ENCODE measurements at places on chromosomes 7 and 10.
A peak's percentile ranks its signal among the peaks of the same experiment; 100 is the strongest.

DNA sequence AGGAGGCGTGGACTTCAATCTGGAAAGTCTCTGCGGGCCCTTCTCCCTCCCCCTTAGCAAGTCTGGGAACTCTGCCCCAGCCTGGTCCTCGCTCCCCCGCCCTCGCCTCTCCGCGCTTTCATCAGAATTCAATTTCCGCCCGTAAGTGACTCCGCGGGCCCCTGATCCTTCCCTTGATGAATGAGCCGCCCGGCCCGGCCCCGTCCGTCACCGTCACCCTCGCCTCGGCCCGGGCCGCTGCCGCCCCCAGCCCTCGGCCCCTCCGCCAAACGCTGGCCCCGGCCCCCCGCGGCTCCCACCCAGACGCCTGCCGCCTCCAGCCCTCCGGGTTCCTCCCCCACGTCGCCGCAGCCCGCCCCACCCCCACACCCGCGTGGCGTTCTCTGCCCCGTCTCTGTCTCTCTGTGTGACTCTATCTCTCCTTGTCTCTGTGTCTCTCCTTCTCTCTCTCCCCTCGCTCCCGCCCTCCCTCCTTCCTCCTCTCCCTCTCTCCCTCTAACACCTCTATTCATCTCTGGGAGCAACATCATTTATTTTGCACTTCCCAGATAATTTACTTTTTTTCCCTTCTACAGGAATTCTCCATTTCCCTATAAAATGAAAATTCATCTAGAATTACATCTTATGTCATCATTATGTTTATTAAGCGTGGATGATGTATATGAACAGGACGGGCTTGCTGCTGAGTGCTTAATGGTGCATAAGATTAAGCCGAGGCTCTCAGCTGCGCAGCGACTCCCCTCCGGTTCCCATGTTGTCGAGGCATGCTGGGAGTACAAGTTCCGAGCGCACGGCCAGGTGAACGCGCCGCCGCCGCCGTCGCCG lies 91.2 kb upstream of the PAX2 start:
- no peak for DNase-seq

DNA sequence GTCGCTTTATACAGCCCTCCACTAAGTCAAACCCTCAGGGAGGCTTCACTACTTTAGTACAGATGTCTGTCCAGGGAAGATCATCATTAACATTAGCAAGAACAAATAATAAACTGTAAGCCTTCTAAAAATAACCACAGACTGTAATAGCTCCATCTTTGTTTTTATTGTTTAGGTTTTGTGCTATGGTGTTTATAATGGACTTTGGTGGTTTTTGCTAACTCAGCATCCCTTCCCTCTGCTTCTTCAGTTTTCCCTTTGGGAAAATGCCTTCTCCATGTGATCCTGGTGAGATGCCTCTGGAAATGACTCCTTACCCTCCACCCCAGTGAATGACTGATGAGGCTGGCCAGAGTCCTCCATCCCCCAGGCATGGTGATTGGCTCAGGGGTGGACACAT lies 131.3 kb downstream of the ICA1 start:
- no peak for DNase-seq

- DNase-seq: no peak
These were observed 393.6 kb upstream of the GALNT17 start for GRCh38 chr7:70738151-70738885.

GRCh38 chr10:86820509-86820908 lies 64.1 kb downstream of the BMPR1A start:
- no peak for DNase-seq

GRCh38 chr10:117734731-117735405 lies 192.3 kb downstream of the EMX2 start:
- no peak for DNase-seq

GRCh38 chr7:110386913-110387312 lies 704.0 kb upstream of the LRRN3 start:
- DNase-seq: no peak

GRCh38 chr7:151317936-151318335 lies 23.7 kb upstream of the NUB1 start:
- no peak for DNase-seq

GRCh38 chr7:151275813-151276577 lies 27.5 kb upstream of the SMARCD3 start:
- no peak for DNase-seq

DNA sequence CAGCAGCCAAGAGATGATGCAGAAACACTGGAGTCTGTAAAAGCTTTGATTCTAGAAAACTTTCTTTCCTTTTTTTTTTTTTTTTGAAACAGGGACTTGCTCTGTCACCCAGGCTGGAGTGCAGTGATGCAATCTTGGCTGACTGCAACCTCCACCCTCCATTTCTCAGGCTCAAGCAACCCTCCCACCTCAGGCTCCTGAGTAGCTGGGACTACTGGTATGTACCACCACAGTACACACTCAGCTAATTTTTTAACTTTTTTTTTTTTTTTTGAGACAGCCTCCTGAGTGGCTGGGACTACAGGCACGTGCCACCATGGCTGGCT lies 17.0 kb upstream of the BAG3 start:
- no peak for DNase-seq

- DNase-seq: peak; percentile 57
These were observed 65.3 kb downstream of the PDIA4 start for GRCh38 chr7:148962823-148963582.

DNA sequence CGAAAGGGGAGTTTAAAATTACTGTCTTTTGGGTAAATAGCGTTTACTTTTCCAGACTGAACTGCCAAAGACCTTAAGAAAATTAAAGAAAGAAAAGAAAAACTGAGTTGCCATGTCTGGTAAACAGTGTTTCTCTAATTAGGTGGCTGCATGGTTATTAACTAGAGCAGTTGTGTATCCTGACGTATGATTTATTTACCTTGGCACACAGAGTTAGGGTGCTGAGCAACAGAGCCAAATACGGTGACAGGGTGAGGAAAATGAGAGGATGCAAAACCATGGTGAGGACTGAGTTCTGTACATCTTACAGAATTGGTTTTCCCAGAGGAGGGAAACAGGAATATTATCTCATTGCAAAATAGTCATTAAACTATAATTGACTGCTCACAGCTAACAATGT lies 546.4 kb upstream of the FZD8 start:
- DNase-seq: no peak

DNA sequence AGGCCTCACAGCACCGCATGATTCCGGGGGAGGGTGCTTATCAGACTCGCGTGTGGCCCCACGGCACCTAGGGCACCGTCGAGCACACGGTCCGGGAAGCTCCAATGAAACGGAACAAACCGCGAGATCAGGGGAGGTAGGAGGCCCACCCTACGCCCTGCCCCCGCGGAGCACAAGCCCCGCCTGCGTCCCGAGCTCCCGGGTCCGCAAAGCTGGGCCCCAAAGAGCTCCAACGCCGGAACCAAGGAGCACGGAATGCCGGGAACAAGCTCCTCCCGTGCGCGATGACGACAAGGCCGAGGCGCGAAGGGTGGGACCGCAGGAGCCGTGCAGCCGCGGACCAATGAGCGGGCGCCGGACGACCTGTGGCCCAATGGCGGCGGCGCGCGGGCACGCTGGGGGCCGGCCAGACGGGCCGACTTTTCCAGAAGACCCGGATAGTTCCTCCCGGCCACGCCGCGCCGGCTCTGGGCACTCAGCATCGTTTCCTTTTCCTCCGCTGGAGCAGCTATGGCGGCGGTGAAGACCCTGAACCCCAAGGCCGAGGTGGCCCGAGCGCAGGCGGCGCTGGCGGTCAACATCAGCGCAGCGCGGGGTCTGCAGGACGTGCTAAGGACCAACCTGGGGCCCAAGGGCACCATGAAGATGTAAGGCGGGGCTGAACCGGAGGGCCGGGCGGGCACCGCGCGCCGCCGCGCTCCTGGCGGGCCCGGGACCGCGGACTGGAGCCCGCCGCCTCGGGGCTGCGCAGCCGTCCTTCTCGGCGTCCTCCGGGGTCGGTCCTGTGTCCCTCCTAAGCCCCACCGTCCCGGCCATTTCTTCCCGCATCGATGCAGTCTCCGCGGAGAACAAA lies at the start of the genes CCT6A and PSPH:
Gene CCT6A, plus strand, starts transcription at position 427 of the 853 bp plus-strand sequence. Its CDS starts 84 bp downstream, at position 511.
Gene PSPH, minus strand, starts transcription at position 106 of the 853 bp plus-strand sequence. CDS start 30,232 bp downstream, outside the sequence.
- DNase-seq: peak; percentile 83

DNA sequence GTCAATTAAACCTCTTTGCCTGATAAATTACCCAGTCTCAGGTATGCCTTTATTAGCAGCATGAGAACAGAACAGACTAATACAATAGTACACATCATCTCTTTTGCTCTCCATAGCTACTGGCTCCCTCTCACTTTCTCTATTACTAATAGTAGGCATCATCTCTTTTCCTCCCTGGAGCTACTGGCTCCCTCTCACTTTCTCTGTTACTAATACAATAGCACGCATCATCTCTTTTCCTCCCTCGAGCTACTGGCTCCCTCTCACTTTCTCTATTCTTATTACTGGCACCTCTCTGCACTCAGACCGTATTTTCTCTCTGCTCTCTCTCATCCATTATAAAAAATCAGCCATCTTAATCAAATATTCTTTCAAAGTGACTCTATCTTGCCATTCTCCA lies 37.1 kb downstream of the SLC25A13 start:
- DNase-seq: no peak

- no peak for DNase-seq
These were observed 417.1 kb downstream of the MAGI2 start for GRCh38 chr7:79036356-79036755.

DNA sequence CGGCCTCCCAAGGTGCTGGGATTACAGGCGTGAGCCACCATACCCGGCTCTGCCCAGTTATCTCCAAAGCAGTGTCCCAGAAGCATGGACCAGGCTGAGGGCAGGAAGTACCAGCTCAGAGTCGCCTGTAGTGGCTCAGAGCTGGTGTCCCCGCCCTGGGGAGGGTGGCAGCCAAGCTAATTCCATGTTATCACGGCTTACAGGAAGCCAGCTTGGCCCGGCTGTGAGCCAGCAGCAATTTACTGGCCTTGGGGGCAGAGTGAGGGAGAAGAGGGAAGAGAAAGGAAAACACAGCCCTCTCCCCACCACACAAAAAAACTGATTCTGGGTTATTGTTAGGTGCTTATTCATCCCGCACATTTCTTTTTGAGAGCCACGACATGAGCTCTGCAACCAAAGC lies 88.1 kb downstream of the HIP1 start:
- DNase-seq: no peak

- no peak for DNase-seq
These were observed 160.9 kb upstream of the FZD1 start for GRCh38 chr7:91103363-91103762.

DNA sequence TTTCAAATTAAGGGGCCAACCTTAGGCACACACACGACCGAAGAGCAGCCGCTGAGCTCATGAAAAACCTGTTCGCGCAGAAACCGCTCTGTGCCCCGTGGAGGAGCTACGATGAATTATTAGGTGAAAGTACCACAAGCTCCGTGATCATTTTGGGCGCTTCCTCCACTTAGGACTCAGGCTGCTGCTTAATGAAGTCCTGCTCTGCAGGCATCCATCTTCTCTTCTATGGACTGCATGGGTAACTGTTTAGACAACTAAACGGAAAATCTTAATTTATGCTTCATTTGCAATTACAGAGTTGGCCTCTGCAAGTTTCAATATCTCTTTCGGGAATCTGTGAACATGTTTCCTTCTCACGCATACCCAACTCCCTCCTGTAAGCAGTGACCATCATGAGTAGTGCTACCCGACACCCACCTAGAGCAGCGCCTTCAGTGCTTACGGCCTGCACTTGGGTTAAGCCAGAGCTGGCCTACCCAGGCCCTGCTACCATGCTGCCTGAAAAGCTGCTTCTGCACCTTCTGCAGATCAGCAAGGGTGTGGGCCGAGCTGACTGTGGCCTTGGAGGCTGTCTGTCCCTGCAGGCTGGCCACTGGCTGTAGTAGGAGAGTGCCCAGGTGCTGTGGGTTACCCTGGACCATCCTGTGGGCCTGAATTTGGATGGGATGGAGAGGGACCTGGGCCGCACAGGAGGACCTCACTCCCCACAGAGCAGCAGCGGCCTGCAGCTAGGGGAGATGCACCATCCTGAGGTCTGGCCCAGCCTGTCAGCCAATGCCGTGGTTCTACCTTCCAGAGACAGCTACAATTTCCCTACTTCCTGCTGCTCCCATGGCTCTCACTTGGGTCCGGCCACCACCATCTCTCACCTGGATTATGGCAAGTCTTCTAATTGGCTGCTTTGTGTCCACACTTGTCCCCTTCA lies 36.0 kb downstream of the GNA12 start:
- no peak for DNase-seq

DNA sequence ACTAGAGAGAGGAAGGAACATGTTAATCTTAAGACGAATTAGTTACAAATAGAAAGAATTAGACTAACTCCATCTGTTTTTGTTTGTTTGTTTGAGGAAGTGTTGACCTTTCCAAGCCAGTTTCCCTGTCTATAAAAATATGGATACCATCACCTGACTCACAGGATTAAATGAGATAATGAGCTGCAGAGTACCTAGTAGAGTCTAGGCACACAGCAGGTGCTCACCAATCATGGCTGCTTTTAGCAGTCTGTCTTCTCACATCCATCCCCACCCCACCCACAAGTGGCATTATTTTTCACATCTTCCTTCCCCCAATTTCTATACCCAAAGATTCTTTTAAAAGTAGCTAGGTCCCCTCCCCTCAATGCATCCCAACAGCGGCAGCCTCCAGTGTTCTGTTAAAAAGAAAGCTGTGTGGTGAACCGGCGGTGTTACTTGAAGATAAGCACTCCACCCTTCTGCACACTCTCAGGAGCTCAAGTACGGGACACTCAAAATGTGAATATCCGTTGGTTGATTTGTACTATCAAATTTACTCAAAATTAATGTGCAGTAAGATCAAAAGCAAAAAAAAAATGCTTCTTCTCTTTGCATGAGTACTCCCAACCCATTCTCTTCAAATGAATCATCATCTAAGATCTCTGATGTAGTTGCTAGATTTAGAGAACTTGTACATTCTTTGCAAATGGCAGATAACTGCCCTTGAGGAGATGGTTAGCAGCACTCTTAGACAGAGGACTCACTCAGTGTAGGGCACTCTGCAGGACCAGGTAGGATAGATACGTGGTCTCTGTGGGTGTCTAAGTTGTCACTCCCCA lies 145.4 kb upstream of the ASAH2 start:
- no peak for DNase-seq

Data from activated effector memory CD4-positive, alpha-beta T cell treated with Interleukin-2 at 50 U/mL for 16 hours (primary cell).